ENCODE measurements at places on chromosomes 7 and 10. TPM values are rescaled to one million over a fixed set of nuclear protein-coding genes. Genes with fewer than 3 reads are reported as not detected.

Gene ITPRID1
- total RNA-seq: not detected

Gene CCL24
- not detected for total RNA-seq

Gene HOXA13
- total RNA-seq: not detected

Gene GLI3
- total RNA-seq: 0.51 TPM

Gene PALD1
- total RNA-seq: 1.3 TPM

Gene TMEM168
- 25.6 TPM for total RNA-seq

Gene MSS51
- total RNA-seq: 3.5 TPM

Gene KIF20B
- 54.0 TPM for total RNA-seq

Gene LIPF
- total RNA-seq: not detected

Gene PNLIP
- not detected for total RNA-seq

Gene GPNMB
- total RNA-seq: 1.1 TPM

Gene TMEM184A
- 0.10 TPM for total RNA-seq

DNA sequence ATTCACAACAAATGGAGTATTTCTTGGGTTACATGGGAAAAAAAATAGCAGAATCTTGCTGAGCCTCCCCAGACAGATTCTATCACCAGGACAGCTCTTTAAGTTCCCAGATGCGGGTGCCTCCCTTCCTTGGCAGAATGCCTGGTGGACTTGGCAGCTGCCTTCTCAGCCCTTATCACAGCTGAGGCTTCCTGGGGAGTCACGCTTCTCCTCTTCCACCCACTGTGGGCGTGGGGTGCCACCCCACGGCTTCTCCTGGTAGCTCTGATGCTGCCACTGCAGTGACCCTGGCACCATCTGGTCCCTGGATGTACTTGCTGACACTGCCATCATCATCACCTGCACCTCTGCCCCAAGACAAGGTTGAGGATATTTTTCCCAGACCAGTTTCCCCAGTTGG, 16.2 kb upstream of the NME8 start:
- no peak overlapping the region for H3K27ac ChIP-seq
- DNase-seq: peak; percentile 8
- H3K4me1 ChIP-seq: peaks cover 13% of the 10 kb centered on the region
- H3K4me3 ChIP-seq: no peak overlapping the region

DNA sequence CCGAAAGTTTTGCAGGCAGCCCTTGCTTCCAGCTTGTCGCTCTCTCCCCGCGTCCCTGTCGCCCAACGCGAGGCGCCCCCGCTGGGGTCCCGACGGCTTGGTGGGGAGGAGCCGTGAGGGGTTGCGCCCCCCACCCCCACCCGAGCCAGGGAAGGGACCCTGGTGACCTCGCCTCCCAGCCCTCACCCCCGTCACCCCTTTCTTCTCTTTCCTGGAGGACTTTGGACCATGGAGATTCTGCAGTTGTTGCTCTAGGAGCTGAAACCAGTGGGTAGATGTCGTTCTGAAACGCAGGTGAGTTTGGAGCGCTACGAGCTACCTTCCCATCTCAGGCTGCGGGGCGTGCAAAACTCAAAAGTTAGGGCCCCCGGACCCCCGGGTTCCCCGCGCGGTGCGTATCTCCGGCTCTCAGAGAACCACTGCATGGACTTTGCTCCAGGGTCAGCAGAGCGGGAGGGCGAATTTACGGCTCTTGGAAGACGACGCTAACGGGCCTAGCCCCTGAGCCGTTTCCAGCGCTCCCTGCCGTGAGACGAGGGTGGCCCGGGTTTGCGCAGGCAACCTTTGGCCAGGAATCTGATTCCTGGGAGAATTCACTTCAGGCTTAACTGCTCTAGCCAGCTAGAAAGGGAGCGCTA, 684 bp upstream of the ATXN7L1 start:
- no peaks in the 10 kb centered on the region for H3K36me3 ChIP-seq
- peak overlapping the region; percentile 88 for H3K4me3 ChIP-seq
- H3K27me3 ChIP-seq: peaks cover 22% of the 10 kb centered on the region
- peaks cover 65% of the 10 kb centered on the region for H3K4me1 ChIP-seq

GRCh38 chr7:157568106-157568769, 231.4 kb downstream of the DNAJB6 start:
- no peak for DNase-seq
- peaks cover 6% of the 10 kb centered on the region for H3K27me3 ChIP-seq
- H3K36me3 ChIP-seq: no peaks in the 10 kb centered on the region
- H3K4me1 ChIP-seq: peaks cover 39% of the 10 kb centered on the region
- H3K4me3 ChIP-seq: peak overlapping the region; percentile 83
- peak overlapping the region; percentile 45 for H3K27ac ChIP-seq

DNA sequence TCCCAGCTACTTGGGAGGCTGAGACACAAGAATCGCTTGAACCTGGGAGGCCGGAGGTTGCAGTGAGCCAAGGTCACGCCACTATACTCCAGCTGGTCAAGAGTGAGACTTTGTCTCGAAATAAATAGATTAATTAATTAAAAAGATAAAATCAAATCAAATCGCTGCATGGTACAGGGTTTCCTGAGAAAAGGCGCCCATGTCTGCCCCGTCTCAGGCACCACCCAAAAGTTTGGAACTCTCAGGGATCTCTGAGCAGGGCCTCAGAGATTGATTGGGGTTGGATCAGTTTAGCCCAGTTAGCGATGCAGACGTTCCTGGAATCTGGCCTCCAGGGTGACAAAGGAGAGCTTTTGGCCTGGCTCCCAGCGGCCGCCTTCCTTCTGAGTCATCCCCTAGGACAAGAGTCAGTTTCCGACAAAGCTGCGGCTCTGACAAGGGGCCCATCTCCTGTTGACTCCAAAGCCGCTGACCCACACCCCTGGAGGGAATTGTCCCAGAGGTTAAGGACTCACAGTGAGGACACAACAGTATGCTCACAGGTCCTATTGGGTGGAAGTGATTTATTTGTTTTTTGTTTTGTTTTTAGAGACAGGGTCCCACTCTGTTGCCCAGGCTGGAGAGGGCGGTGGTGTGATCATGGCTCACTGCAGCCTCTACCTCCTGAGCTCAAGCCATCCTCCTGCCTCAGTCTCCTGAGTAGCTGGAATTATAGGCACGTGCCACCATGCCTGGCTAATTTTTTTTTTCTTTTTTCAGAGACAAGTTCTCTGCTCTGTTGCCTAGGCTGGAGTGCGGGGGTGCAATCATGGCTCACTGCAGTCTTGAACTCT, 6.8 kb downstream of the ORAI2 start:
- peaks cover 5% of the 10 kb centered on the region for H3K4me1 ChIP-seq
- H3K27me3 ChIP-seq: no peaks in the 10 kb centered on the region
- DNase-seq: no peak
- H3K36me3 ChIP-seq: peaks cover 3% of the 10 kb centered on the region

GRCh38 chr7:131909151-131909768, 352.8 kb upstream of the PODXL start:
- peaks cover 4% of the 10 kb centered on the region for H3K36me3 ChIP-seq
- no peak overlapping the region for H3K27ac ChIP-seq
- DNase-seq: no peak
- H3K27me3 ChIP-seq: peaks cover 44% of the 10 kb centered on the region
- H3K4me3 ChIP-seq: no peak overlapping the region

DNA sequence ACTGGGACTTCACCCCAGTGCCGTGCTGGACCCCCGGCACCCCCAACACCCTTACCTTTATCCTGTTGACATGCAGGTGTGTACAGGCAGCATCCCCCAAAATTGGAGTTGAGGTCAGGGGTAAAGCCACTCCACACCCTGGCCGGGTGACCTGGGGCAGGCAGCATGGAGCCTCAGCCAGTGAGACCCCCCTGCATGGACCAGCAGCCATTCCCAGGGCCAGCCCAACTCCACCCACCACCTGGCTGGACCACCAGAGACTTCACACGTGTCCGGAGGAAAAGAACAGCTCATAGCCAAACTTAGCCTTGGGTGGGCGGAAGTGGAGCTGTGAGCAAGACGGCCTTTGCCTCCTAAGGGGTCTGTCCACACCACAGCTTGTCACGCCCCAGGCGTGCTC, 413.0 kb upstream of the FOXK1 start:
- H3K27ac ChIP-seq: no peak overlapping the region
- no peaks in the 10 kb centered on the region for H3K4me1 ChIP-seq
- DNase-seq: no peak

- H3K4me1 ChIP-seq: peaks cover 13% of the 10 kb centered on the region
- no peak overlapping the region for H3K27ac ChIP-seq
- H3K36me3 ChIP-seq: no peaks in the 10 kb centered on the region
- H3K27me3 ChIP-seq: peaks cover 6% of the 10 kb centered on the region
- no peak overlapping the region for H3K4me3 ChIP-seq
- DNase-seq: no peak
Measured at GRCh38 chr10:11539191-11539868, 72.1 kb downstream of the USP6NL start.

DNA sequence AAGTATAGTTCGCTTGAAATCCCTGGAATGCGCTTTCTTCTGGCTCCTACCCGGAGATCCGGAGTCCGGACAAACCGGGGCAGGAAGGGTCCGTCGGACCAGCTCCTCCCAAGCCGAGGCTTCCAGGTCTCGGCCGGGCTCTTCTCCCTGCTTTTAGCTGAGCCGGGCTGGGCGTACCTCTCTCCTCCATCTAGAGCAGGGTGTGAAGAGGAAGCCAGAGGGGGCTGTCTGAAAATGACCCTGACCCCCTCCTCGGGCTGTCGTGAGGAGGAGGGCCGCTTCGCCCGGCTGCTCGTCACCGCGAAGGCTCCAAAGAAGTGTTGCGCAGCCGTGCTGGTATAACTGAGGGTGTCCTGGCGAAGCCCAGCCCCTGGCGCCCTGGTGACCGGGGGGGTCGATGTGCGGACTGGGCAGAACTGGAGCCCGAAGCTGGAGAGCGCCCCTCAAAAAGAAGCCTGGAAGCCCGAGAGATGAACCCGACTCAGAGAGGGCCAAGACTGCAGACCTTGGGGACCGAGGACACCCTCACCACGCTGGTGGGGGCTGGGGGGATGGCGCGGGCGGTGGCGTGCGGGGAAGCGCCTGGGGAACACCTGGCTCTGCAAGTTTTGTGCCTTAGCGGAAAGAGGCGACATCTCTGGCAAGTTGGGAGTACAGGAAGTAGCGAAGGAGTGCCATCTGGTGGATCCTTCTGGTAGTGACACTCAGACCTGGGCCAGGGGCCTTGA, 5.7 kb downstream of the KAZALD1 start:
- peaks cover 37% of the 10 kb centered on the region for H3K4me1 ChIP-seq
- H3K36me3 ChIP-seq: no peaks in the 10 kb centered on the region
- H3K27me3 ChIP-seq: peaks cover 57% of the 10 kb centered on the region
- peak overlapping the region; percentile 7 for H3K27ac ChIP-seq
- H3K4me3 ChIP-seq: peak overlapping the region; percentile 85

- peaks cover 3% of the 10 kb centered on the region for H3K36me3 ChIP-seq
- peaks cover 44% of the 10 kb centered on the region for H3K4me1 ChIP-seq
- DNase-seq: no peak
- H3K4me3 ChIP-seq: peak overlapping the region; percentile 49
Measured at GRCh38 chr10:24462291-24462813, 253.4 kb downstream of the KIAA1217 start.

- no peak overlapping the region for H3K4me3 ChIP-seq
- DNase-seq: no peak
- H3K27me3 ChIP-seq: no peaks in the 10 kb centered on the region
Measured at GRCh38 chr10:74255214-74255613, 104.2 kb downstream of the ADK start.

DNA sequence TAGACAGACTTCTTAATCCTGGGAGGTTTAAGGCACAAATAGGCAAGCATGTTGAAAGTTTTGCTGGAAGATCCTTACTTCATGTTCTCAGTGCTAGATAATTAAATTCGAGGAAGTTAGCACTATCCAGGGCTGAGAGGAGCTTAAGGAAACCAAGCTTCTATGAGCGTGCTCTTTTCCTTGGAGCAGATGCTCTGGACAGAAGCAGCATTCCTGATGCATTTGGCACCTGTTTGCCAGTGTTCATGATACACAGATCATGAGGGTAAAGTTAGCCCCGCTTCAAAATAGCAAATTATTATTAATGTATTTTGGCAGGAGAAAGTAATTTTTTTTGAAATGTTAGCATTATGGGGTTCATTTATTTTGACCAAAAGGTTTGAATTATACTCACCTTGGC, 9.4 kb downstream of the HDAC9 start:
- no peak for DNase-seq
- no peaks in the 10 kb centered on the region for H3K27me3 ChIP-seq
- H3K4me3 ChIP-seq: no peak overlapping the region
- H3K27ac ChIP-seq: no peak overlapping the region
- H3K36me3 ChIP-seq: no peaks in the 10 kb centered on the region
- H3K4me1 ChIP-seq: peaks cover 8% of the 10 kb centered on the region

DNA sequence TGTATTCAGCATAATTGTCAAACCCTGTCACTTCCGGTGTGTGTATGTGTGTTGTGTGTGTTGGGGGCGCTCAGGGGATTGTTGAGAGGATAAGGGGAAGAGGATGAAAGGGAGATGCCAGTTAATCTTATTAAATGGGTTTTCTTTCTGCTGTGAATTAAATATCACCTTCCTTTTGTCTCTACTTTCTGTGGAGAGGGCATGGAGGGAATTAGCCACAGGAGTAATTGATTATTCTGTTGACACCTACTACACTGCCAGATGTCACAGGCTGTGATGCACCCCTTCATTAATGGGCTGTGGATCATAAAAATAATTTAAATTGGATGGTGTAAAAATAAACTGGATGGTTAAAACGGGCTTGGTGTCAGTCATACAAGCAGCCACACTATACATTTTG, 311.9 kb downstream of the MDFIC start:
- H3K4me1 ChIP-seq: peaks cover 9% of the 10 kb centered on the region
- DNase-seq: no peak
- H3K36me3 ChIP-seq: no peaks in the 10 kb centered on the region

GRCh38 chr10:91711885-91712680, 79.2 kb upstream of the PPP1R3C start:
- no peak overlapping the region for H3K4me3 ChIP-seq
- H3K4me1 ChIP-seq: no peaks in the 10 kb centered on the region
- no peak for DNase-seq
- no peak overlapping the region for H3K27ac ChIP-seq
- peaks cover 42% of the 10 kb centered on the region for H3K27me3 ChIP-seq
- H3K36me3 ChIP-seq: no peaks in the 10 kb centered on the region

GRCh38 chr10:63376560-63377304, 89.0 kb downstream of the JMJD1C start:
- no peaks in the 10 kb centered on the region for H3K27me3 ChIP-seq
- no peak for DNase-seq
- H3K4me1 ChIP-seq: peaks cover 19% of the 10 kb centered on the region
- peaks cover 2% of the 10 kb centered on the region for H3K36me3 ChIP-seq
- no peak overlapping the region for H3K4me3 ChIP-seq

- H3K27me3 ChIP-seq: no peaks in the 10 kb centered on the region
- no peak for DNase-seq
- H3K4me1 ChIP-seq: peaks cover 36% of the 10 kb centered on the region
- no peak overlapping the region for H3K4me3 ChIP-seq
- peak overlapping the region; percentile 4 for H3K27ac ChIP-seq
Measured at GRCh38 chr10:63553031-63553430, 31.8 kb downstream of the REEP3 start.

GRCh38 chr10:73940634-73941221, 29.8 kb downstream of the PLAU start:
- H3K27ac ChIP-seq: no peak overlapping the region
- H3K27me3 ChIP-seq: no peaks in the 10 kb centered on the region
- H3K4me1 ChIP-seq: no peaks in the 10 kb centered on the region
- H3K4me3 ChIP-seq: peak overlapping the region; percentile 67

- peaks cover 10% of the 10 kb centered on the region for H3K4me1 ChIP-seq
- H3K27me3 ChIP-seq: peaks cover 52% of the 10 kb centered on the region
- DNase-seq: peak; percentile 33
- H3K27ac ChIP-seq: peak overlapping the region; percentile 22
Measured at GRCh38 chr10:103854686-103855391, 537 bp downstream of the SH3PXD2A start.

- peaks cover 21% of the 10 kb centered on the region for H3K36me3 ChIP-seq
- H3K4me3 ChIP-seq: no peak overlapping the region
- H3K4me1 ChIP-seq: no peaks in the 10 kb centered on the region
- H3K27me3 ChIP-seq: no peaks in the 10 kb centered on the region
- no peak overlapping the region for H3K27ac ChIP-seq
- DNase-seq: no peak
Measured at GRCh38 chr7:5314864-5315263, 32.1 kb downstream of the SLC29A4 start.

Data from activated T-cell treated with anti-CD3 and anti-CD28 coated beads, Interleukin-2, amount 50 U/mL, for 72 hours (primary cell).